ENCODE measurements at places on chromosomes 12 and 14.
A peak's percentile ranks its signal among the peaks of the same experiment; 100 is the strongest.

- peak; percentile 69 for DNase-seq
Observed at GRCh38 chr12:49187184-49187583, 1.7 kb downstream of the TUBA1A start.

- DNase-seq: no peak
Observed at GRCh38 chr12:111816065-111816615, 25.9 kb upstream of the MAPKAPK5 start.

DNA sequence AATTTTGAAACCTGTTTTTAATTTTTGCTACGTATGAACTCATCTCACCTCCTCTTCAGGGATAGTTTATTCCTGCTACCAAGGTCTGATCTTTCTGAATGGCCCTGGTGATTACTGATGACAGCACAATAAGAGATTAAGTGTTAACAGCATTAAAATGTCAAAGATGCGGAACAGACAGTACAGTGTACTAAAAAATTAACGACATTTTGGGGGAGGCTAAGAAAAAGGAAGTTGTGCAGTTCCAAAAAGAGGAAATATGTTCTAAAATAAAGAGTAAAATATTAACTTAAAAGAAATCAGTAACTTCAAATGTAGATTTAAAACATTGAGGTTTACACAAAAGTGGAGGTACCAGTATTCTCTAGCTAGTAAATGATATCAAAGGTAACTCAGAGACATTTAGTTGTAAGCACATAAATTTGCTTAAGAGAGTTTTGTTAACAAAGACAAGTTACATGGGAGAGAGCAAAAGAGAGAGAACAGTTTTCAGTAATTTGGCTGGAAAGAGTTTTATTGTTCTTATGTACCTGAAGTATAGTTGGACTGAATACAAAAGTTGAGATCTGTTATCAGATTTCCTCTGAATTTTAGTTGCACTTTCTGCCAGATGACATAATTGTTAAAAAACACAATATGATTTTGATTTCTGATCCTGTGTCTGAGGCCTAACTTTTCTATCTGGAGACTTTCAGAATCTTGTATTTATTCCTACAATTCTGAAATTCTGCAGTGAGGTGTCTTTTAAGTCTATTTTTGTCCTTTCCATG, 4.2 kb upstream of the CLECL1 start:
- DNase-seq: no peak

DNA sequence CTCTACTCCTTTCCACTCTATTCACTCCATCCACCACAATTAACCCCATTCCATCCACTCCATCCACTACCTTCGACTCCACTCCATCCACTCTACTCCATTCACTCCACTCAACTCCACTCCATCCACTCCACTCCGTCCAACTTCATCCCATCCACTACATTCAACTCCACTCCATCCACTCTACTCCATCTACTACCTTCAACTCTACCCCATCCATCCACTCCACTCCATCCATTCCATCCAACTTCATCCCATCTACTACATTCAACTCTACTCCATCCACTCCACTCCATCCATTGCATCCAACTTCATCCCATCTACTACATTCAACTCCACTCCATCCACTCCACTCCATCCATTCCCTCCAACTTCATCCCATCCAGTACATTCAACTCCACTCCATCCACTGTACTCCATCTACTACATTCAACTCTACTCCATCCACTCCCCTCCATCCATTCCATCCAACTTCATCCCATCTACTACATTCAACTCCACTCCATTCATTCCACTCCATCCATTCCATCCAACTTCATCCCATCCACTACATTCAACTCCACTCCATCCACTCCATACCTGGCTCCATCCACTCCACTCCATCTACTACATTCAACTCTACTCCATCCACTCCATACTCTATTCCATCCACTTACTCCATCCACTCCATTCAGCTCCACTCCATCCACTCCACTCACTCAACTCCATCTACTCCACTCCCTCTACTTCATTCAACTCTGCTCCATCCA, 16.4 kb downstream of the HNF1A start:
- no peak for DNase-seq

- no peak for DNase-seq
Observed at GRCh38 chr12:10068644-10069043, 30.1 kb downstream of the CLEC1A start.

GRCh38 chr14:71324767-71325272, 417.6 kb downstream of the PCNX1 start:
- no peak for DNase-seq

DNA sequence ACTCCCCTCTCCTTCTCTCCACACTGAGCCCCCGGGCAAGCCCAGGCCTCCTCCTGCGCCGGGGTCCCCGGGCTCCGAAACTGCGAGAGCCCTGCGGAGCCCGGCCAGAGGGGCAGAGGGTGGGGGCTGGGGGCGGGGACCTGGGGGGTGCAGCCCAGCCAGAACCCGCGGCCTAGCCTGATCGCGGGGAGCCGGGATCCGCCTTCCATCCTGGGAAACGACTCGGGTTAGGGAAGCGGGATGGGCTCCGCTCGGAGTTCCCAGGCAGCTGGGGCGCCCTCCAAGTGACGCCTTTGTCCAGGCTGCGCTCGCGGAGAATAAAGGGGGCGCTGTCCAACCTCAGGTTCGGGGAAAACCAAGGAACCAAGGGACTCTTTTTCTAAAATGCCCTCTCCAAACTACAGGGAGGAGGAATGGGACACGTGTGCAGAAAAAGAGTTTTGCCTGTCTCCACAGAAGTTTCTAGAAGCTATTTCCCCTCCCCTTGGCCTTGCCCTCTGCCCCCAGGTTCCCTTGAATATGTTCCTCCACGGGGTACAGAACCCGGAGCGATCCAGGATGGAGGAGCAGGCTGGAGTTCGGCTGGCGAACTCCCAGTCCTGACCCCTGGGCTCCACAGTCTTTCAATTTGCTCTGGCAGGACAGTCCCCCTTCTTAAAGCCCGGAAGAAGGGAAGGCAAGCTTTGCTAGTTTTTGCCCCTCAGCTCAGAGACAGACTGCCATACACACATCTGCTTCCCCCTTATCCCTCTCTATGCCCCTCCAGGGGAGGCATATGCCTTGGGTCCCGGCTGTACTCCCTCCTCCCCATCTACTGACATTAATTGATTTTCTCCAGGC, 13.9 kb downstream of the NKX2-1 start:
- DNase-seq: no peak

DNA sequence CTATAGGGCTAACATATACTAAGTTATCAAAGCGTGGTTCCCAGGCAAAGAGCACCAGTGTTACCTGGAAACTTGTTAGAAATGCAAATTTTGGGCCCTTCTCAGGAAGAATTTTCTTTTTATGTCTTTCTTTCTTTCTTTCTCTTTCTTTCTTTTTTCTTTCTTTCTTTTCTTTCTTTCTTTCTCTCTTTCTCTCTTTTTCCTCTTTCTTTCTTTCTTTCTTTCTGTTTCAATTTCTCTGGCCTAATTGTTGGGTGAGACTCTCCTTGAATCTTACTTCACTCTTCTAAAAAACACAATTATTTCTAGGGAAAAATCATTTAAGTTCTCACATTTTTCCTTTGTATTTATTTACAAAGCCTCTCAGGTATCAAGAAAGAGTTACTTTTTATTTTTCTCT, 46.5 kb upstream of the RAP1B start:
- no peak for DNase-seq

DNA sequence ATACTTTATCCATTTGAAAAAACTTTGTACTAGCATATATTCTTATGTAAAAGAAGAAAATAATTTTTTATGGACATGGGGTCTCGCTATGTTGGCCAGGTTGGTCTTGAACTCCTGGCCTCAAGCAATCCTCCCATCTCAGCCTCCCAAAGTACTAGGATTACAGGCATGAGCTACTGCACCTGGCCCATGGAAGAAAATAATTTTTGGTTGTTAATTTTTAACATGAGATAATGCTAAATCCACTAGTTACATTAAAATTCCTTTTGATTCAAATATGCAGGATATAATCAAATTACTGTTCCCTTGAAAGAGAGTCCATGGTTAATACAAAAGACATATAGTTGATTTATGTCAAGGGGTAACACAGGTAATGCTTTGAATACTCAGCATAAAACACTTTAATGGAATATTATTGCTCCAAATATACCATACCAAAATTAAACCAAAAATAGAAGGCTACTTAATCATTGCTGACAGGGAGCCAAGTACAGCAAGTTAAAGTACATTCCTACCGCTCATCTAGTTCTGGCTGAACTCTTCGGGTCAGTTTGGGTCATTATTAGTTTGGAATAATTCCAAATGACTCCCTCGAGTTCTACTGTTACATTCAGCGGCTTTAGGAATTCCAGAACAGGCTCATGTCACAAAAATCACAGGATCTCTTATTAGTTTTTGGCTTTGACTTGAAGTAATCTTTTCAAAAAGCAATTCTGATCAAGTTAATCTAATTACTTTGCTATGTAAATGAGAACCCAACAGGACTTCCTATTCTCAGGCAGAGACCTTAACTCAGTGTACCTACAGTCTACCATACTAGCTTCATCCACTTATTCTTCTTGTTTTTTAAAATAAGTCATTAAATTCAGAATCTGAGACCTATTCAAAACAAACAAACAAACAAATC, 6.1 kb downstream of the SOS2 start:
- DNase-seq: no peak

DNA sequence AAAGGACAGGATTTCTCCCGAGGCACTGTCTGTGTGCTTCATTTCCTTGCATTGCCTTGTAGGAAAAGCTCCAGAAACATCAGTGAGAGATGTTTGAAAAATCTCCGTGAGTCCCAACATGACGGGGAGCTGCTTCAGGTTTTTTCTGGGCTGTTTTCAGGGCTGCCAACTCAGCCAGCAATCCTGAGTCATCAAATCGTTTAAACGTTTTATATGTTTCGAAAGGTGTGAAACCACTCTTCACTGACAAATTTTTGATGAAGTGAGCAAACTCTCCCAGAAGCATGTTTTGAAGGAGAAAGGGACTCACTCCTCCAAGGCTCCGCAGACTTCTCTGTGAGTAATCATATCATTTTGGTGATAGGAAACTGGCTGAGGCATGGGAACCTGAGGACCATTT, 240.5 kb downstream of the TMEM132C start:
- no peak for DNase-seq

- no peak for DNase-seq
Observed at GRCh38 chr12:10847744-10848143, 1.5 kb downstream of the PRR4 start.

DNA sequence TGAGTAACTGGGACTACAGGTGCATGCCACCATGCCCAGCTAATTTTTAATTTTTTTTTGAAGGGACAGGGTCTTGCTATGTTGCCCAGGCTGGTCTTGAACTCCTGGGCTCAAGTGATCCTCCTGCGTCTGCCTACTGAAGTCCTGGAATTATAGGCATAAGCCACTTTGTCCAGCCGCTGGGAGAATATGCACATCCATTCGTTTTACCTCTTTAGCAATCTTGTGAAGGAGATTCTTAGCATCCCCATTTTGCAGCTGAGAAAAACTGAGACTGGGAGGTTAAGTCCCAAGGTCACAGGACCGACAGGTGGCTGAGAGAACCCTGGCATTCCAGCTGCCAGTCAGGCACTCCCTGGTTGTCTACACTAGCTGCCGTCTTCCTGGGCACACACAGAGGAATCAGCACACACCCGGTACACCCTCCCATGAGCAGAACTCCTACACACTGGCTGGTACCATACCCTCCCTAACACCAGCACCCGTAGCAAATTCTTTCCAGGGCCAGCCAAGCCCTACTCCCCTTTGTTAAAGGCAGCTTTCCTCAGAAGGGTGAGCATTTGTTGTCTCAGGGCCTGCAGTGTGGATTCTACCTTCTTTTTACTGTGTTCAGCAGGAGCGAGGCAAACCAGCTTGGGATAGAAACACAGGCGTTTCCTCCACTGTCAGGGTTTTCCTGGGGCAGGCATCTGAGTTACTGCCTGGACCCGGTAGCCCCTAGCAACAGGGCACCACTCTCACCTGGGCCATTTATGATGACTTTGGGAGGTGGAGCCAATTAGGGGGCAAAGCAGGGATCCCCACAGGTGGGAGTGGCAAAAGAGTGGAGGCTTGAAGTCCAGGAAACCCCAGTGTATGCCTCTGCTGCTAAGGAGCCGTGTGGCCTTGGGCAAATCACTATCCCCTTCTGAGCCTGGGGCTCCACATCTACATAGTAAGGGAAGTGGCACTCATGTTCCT, 70.2 kb downstream of the IRF2BPL start:
- no peak for DNase-seq

GRCh38 chr12:7403466-7403865, 40.5 kb downstream of the CD163L1 start:
- no peak for DNase-seq

GRCh38 chr12:11838403-11838802, 188.9 kb downstream of the ETV6 start:
- DNase-seq: no peak

GRCh38 chr12:79426121-79426520, 264.6 kb downstream of the PAWR start:
- no peak for DNase-seq

DNA sequence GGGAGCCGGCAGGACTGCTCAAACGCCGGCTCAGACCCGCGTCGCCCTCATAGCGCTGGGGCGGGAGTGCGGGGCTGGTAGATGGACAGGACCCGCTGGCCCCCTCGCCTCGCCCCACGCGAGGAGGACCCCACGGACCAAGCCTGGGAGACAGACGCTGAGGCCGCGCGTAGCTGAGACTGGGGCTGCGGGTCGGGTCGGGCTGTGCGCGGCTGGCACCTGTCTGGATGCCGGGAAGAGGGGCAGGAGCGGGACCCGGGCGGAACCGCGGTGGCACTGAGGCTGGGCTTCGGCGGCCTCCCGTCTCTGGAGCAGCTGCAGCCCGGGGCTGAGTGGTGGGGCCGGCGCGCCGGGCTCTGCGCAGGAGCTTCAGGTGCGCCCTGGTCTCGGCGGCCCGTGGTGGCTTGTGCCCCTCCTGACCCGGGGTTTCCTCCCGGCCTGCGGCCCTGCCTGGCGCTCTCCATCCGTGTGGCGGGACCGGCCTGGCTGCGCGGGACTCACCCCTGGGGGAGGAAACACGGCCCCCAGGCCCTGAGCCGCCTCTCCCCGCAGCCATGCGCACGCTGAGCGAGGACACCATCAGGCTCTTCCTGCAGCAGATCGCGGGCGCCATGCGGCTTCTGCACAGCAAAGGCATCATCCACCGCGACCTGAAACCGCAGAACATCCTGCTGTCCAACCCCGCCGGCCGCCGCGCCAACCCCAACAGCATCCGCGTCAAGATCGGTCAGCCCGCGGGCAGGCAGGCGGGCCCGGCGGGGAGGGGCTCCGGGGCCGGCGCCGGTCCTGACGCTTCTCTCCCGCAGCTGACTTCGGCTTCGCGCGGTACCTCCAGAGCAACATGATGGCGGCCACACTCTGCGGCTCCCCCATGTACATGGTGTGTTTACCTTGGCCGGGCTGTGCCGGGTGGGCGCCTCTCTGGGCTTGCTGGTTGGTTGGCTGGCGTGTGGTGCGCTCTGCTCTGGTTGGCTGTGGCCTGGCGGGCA, 14.0 kb downstream of the ULK1 start:
- DNase-seq: no peak

- no peak for DNase-seq
Observed at GRCh38 chr12:53825246-53826081, 73.7 kb upstream of the CISTR start.

- DNase-seq: no peak
Observed at GRCh38 chr12:96383991-96384390, 16.2 kb downstream of the CDK17 start.

- no peak for DNase-seq
Observed at GRCh38 chr14:100086361-100086760, 21.1 kb downstream of the EVL start.

GRCh38 chr12:70365648-70366518, at the start of gene KCNMB4:
Gene KCNMB4 (plus strand): TSS chr12:70366290. CDS start chr12:70366735, 445 bp downstream.
- DNase-seq: peak; percentile 76
